ENCODE measurements at places on chromosomes 16 and 17.

DNA sequence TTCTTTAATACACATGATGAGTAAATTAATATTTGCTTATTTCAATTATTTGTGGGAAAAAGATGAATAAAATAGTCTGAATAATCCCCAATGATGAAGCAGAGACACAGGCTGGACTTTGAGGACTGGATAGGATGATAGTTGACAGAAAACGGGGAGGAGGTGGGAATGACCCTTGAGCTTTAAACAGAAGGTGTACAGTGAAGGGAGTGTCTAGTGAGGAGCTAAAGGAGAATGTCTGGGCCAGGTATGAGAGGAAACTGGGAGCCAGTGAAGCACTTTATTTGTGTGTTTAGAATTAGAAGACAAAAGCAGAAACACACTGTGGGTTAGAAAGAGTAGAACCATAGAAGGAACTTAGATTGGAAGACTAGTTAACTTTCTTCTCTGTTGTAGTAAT, 230.4 kb upstream of the CA10 start:
- DNase-seq: no peak

- no peak for DNase-seq
Measured at GRCh38 chr16:81938326-81939163, 72.7 kb downstream of the SDR42E1 start.

GRCh38 chr16:78715673-78716072, 616.2 kb downstream of the WWOX start:
- DNase-seq: no peak

- no peak for DNase-seq
Measured at GRCh38 chr16:5220705-5221104, 123.1 kb upstream of the EEF2KMT start.

DNA sequence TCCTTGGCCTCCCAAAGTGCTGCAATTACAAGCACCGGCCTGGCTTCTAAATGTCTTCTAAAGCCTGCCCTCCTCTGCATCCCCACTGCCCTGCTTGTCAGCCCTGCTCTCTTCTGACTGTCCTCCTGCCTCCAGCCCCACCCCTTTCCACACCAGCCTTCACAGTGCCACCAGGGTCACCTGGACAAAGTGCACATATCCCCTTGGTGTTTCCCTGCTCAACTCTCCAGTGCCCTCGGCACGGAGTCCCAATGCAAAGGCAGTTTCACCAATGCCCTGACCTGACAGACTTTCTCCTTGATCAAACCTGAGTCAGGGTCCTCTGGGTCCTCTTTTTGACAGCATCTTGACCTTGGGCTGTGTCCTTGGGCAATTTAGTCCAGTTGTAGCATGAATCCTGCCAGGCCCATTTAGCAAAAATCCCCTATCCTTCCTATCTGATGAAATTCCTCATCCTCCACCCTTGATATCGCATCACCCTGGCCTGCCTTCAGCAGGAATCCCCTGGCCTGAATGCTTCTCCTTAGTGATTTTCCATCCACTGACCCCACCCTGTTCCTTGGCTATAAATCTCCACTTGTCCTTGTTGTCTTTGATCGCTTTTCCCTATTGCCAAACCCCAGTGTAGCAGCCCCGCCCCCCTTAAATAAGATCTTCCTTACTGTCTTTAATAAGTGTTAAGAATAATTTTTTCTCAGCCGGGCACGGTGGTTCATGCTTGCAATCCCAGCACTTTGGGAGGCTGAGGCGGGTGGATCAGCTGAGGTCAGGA, 42.7 kb upstream of the ETV4 start:
- no peak for DNase-seq

GRCh38 chr16:81649561-81650184, 129.4 kb upstream of the PLCG2 start:
- DNase-seq: no peak

Data from GM12865 (cell line).